T-helper 17 cell (primary cell): ENCODE measurements at places on chromosomes 13 and 19. TPM values are rescaled to one million over a fixed set of nuclear protein-coding genes. Genes with fewer than 3 reads are reported as not detected.
A peak's percentile ranks its signal among the peaks of the same experiment; 100 is the strongest.

DNA sequence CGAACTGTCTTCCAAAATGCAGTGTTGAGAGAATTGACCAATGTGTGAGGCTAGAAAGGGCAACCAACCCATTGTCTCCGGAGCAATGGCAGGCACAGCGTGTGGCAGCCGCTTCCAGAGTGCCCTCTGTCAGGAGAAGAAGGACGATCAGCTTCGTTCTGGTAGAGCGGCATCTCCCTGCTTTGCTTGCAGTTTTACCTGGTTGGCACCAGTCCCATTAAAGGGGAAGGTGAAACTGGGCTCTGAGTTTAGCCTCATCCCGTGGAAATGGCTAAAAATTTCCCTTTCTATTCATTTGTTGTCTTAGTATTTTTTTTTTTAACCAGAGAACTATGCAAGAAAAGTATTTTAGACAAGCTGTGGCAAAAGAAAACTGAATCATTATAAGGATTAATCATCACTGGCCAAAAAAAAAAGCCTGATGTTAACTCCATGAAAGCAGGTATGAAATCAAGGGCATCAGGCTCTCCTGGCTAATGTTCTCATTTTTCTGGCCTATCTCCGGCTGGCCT lies 81.5 kb upstream of the SLC7A1 start:
- H3K36me3 ChIP-seq = peaks cover 4% of the 10 kb centered on the region
- peaks cover 40% of the 10 kb centered on the region for H3K27me3 ChIP-seq
- H3K27ac ChIP-seq = no peak overlapping the region

- no peaks in the 10 kb centered on the region for H3K36me3 ChIP-seq
- DNase-seq = no peak
- peaks cover 18% of the 10 kb centered on the region for H3K4me1 ChIP-seq
- no peaks in the 10 kb centered on the region for H3K27me3 ChIP-seq
Measured at GRCh38 chr13:49683489-49683888, 7.8 kb downstream of the EBPL start.

- H3K4me3 ChIP-seq = no peak overlapping the region
- no peak for DNase-seq
- peaks cover 45% of the 10 kb centered on the region for H3K27me3 ChIP-seq
- no peaks in the 10 kb centered on the region for H3K4me1 ChIP-seq
- peaks cover 5% of the 10 kb centered on the region for H3K36me3 ChIP-seq
- H3K27ac ChIP-seq = no peak overlapping the region
Measured at GRCh38 chr19:50204811-50205675, 1.6 kb downstream of the MYH14 start.

- no peak overlapping the region for H3K4me3 ChIP-seq
- DNase-seq = no peak
- no peaks in the 10 kb centered on the region for H3K27me3 ChIP-seq
- peaks cover 46% of the 10 kb centered on the region for H3K4me1 ChIP-seq
Measured at GRCh38 chr19:55678121-55678671, 3.2 kb downstream of the EPN1 start.

GRCh38 chr19:16076958-16077611 lies 790 bp downstream of the TPM4 start:
- peaks cover 6% of the 10 kb centered on the region for H3K36me3 ChIP-seq
- H3K27ac ChIP-seq = peak overlapping the region; percentile 96
- H3K27me3 ChIP-seq = no peaks in the 10 kb centered on the region

DNA sequence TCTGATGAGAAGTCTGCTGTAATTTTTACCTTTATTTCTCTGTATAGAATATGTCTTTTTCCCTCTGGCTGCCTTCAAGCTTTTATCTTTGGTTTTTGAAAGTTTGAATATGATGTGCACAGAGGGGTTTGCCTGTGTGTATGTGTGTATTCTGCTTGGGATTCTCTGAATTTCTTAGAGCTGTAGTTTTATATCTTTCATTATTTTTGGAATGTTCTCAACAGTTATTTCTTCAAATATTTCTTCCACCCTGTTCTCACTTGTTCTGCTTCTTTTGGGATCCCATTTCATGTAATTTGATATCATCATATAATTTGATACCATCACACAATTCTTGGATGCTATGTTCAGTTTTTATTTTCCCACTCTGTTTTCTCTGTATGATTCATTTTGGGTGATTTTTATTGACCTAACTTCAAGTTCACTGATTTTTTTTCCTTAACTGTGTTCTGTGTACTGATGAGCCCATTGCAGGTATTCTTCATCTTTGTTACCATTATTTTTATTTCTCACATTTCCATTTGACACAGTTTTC lies 7.5 kb downstream of the COG3 start:
- H3K27me3 ChIP-seq = no peaks in the 10 kb centered on the region
- H3K4me1 ChIP-seq = peaks cover 45% of the 10 kb centered on the region
- H3K27ac ChIP-seq = no peak overlapping the region

DNA sequence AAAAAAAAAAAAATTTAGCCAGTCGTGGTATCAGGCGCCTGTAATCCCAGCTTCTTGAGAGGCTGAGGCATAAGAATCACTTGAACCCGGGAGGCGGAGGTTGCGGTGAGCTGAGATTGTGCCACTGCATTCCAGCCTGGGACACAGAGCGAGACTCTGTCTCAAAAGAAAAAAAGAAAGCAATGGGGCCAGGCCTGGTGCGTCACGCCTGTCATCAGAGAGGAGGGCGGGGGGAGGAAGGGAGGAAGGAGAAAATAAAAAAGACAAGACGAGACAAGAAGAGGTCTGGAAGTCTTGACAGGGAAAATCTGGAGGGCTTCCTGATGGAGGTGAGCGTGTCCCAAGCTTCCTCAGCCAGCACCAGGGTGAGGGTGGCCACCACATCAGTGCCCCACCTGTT lies 54.9 kb upstream of the PTPRS start:
- no peak overlapping the region for H3K27ac ChIP-seq
- H3K4me1 ChIP-seq = no peaks in the 10 kb centered on the region
- H3K27me3 ChIP-seq = peaks cover 52% of the 10 kb centered on the region

DNA sequence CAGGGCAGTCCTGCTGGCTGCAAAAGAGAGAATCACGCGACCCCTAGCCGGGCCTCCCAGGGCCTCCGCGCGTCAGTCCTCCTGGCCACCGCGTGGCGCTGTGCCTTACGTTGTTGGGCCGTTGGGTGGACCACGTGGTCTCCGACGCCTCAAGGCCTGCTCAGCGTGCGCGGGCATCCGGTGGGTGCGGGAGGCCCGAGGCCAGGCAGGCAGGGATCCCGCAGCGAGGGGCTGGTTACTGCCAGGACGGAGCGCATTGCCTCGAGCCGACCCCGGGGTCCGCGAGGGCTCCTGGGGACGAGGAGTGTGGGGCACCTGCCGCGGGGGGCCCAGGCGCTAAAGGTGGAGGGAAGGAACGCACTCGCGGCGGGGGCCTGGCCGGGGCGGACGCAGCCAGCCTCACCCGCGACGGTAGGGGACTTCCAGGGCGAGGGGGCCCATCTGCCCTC lies at the start of gene TDRD12:
Gene TDRD12 (plus strand): TSS at position 157 of the 449 bp plus-strand sequence. CDS start 306 bp downstream, outside the sequence.
- no peak for DNase-seq
- peaks cover 3% of the 10 kb centered on the region for H3K4me1 ChIP-seq
- H3K36me3 ChIP-seq = no peaks in the 10 kb centered on the region
- H3K27ac ChIP-seq = no peak within 1 kb of the TSS

GRCh38 chr13:113796211-113796963 lies 37.4 kb downstream of the TMEM255B start:
- peaks cover 13% of the 10 kb centered on the region for H3K27me3 ChIP-seq
- DNase-seq = no peak
- H3K36me3 ChIP-seq = no peaks in the 10 kb centered on the region
- H3K4me3 ChIP-seq = no peak overlapping the region
- H3K27ac ChIP-seq = no peak overlapping the region

DNA sequence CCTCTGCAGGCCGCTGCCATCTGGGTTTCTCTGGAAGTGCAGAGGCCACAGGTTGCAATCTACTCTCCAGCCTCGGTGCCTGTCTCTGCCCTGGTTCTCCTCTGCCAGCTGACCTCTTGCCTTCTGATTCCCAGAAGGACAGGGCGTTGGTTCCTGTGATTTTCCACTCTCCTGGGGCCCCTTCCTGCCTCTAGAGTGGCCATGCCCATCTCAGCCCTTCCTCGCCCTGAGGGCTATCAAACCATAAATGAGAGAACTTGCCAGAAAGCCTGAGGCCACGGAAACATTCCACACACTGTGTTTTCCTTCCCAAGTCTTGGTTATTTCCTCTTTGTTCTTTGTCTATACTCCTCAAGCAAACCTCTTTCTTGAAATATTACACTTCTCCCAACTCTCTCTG lies 146.2 kb downstream of the SHISA2 start:
- H3K4me1 ChIP-seq = peaks cover 12% of the 10 kb centered on the region
- H3K27me3 ChIP-seq = no peaks in the 10 kb centered on the region

- peaks cover 2% of the 10 kb centered on the region for H3K36me3 ChIP-seq
- peaks cover 14% of the 10 kb centered on the region for H3K4me1 ChIP-seq
- peaks cover 8% of the 10 kb centered on the region for H3K27me3 ChIP-seq
Measured at GRCh38 chr19:19276386-19276785, 3.3 kb upstream of the TM6SF2 start.

GRCh38 chr19:46828484-46828883 lies 22.2 kb downstream of the AP2S1 start:
- peaks cover 7% of the 10 kb centered on the region for H3K27me3 ChIP-seq
- DNase-seq = no peak
- H3K36me3 ChIP-seq = peaks cover 2% of the 10 kb centered on the region
- H3K4me3 ChIP-seq = no peak overlapping the region
- no peak overlapping the region for H3K27ac ChIP-seq

KLK12 gene
- total RNA-seq = not detected

KLK7 gene
- total RNA-seq = not detected

HCST gene
- total RNA-seq = 63.0 TPM

TMEM238 gene
- total RNA-seq = 14.6 TPM

RASIP1 gene
- 0.10 TPM for total RNA-seq

DOCK9 gene
- 95.2 TPM for total RNA-seq
